B cell (primary cell): ENCODE measurements at places on chromosomes 1 and 21. TPM values are rescaled to one million over a fixed set of nuclear protein-coding genes. Genes with fewer than 3 reads are reported as not detected.

GRCh38 chr1:34917017-34917416 is 12.4 kb downstream of the DLGAP3 start:
- DNase-seq, result no peak

The RCAN3 gene
- polyA plus RNA-seq, result 19.3 and 21.9 TPM in 2 replicates

DNA sequence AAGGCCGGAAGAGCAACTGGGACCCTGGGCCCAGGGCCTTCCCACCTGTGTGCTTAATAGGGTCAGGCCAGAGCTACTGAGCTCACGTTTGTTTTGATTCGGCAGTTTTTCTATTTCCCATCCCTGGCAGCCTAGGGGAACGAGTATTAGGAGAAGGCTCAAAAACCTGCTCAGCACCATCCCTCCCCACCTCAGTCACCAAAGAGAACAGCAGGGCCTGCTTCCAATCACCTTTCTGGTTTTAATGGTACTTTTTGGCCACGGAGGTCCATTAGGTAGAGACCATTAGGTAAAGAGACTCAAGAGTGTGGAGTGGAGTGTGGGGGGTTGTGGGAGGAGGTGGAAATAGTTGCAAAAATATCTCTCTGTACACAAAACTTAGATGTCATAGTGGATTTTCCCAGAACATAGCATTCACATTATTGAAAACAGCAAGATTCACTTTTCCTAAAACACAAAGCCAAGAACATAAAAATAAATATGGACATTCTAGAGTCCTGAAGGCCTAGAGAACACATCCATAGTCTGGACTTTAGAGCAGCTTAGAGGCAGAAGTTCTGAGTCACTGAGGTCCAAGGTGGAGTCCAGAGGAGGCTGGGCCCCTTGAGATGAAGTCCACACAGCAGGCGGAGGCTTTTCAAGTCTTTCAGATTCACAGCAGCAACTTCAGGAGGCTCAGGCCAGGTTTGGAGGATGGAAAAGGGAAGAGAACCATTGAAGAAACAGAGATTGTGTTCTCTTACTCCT is 19.5 kb downstream of the NUAK2 start:
- DNase-seq, result no peak

DNA sequence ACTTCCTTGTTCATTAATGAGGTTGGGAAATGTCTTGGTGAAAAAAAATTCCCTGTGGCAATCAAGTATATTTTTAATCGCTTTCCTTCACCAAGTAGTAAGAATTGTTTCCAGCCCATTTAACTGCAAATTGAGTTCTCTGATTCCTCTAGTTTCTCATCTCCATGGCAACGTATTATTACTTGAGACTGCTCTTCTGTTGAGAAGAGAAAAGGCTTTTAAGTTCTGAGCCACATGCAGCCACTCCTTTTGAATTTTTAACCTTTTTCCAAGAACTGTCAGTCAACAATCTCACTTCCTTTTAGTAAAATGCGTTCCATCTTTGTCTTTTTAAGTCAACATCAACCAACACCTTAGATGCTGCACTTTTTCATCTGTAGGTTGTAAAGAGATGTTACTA is 75.7 kb upstream of the KIAA1614 start:
- DNase-seq, result no peak

GRCh38 chr1:233621923-233622322 is 8.0 kb downstream of the KCNK1 start:
- DNase-seq, result no peak

GRCh38 chr1:100130552-100131077 is 2.1 kb downstream of the SASS6 start:
- DNase-seq, result no peak

- no peak for DNase-seq
Measured at GRCh38 chr1:67061266-67061665, 7.3 kb upstream of the SLC35D1 start.

GRCh38 chr21:29215709-29216108 is 83.0 kb upstream of the BACH1 start:
- DNase-seq, result no peak
